ENCODE measurements at places on chromosomes 5 and 9. TPM values are rescaled to one million over a fixed set of nuclear protein-coding genes. Genes with fewer than 3 reads are reported as not detected.

DNA sequence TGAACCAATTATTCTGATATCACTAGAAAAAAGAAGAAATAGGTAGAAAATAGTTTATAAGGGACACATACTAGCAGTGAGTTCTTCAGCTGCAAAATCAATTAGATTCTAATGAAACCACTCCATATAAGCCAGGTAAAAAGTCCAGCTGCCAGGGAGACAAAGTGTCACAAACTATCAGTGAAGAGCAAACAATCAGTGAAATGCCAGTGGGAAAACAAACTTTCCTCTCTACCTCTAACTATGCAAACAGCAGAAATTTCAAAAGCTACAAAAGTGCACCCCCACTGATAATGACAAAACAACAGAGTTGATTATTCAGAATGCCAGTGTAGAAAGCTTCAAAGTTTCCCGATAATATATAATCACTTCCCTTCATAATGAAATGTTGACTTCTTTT is 637.2 kb upstream of the ITGA1 start:
- H3K27me3 ChIP-seq: no peaks in the 10 kb centered on the region
- H3K27ac ChIP-seq: no peak overlapping the region
- H3K4me1 ChIP-seq: no peaks in the 10 kb centered on the region
- DNase-seq: no peak

- H3K4me1 ChIP-seq: peaks cover 21% of the 10 kb centered on the region
- DNase-seq: no peak
- H3K27ac ChIP-seq: peak overlapping the region; percentile 70
- no peaks in the 10 kb centered on the region for H3K27me3 ChIP-seq
- no peaks in the 10 kb centered on the region for H3K36me3 ChIP-seq
Observed at GRCh38 chr5:56498759-56499395, 265.7 kb upstream of the ANKRD55 start.

- peaks cover 9% of the 10 kb centered on the region for H3K27me3 ChIP-seq
- H3K27ac ChIP-seq: no peak overlapping the region
- peak overlapping the region; percentile 41 for H3K4me3 ChIP-seq
- DNase-seq: peak; percentile 92
Observed at GRCh38 chr5:180126716-180127681, 55.4 kb upstream of the RNF130 start.

GRCh38 chr9:33867747-33868439 is 50.9 kb downstream of the UBE2R2 start:
- H3K4me3 ChIP-seq: no peak overlapping the region
- H3K27me3 ChIP-seq: no peaks in the 10 kb centered on the region
- no peak overlapping the region for H3K27ac ChIP-seq

DNA sequence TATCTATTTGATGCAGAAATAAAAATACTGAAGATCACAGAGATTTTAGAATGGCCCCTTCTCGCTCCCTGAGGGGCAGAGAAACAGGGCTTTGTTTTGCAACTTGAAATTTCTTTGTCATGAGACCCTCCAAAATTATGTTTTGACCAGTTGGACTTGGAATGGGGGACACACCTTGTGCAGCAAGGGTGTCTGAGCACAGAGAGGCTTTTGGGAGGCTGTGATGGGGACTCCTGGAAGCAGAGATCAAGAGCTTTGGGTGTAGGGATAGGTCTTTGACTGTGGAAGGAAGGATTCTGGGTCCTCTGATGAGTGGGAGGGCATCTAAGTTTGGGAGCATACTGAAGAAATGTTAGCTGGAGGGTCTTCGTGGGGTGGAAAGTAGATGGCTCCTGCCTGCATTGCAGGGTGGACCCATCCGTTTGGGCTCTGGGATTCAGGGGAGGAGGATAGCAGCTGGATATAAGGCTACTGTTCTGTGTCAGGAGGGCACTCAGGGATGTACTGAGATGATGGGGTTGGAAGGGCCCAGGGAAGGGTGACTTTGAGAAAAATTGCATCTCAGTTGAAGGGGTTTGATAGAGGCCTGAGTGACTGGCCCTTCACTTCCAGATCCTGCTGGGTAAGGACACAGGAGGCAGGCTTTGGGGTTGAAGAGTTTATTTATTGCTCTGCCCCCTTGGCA is 1.8 kb upstream of the MYORG start:
- peaks cover 34% of the 10 kb centered on the region for H3K4me1 ChIP-seq
- H3K27me3 ChIP-seq: no peaks in the 10 kb centered on the region
- H3K27ac ChIP-seq: no peak overlapping the region
- H3K4me3 ChIP-seq: no peak overlapping the region
- no peaks in the 10 kb centered on the region for H3K36me3 ChIP-seq

- no peak for DNase-seq
- no peaks in the 10 kb centered on the region for H3K27me3 ChIP-seq
- no peak overlapping the region for H3K4me3 ChIP-seq
- no peaks in the 10 kb centered on the region for H3K36me3 ChIP-seq
Observed at GRCh38 chr9:22514871-22515270, 68.2 kb downstream of the DMRTA1 start.

DNA sequence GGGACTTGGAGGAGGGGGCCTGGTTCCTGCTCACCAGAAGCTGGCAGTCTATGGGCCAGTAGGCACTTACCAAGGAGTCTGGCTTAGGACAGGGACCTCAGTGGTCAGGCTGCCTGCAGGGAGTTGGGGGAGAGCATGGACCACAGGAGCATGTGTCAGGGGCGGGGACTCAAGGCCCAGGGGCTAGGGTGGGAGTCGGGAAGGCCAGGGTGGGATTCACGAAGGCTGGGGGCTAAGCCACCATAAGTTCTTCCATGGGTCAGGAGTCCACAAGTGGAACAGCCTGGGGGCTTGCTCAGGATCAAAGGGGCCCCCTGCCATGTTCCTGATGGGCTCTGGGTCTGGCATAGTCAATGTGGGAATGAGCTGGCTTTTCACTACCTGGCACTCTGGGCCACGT is 11.5 kb upstream of the SLC25A48 start:
- no peak overlapping the region for H3K27ac ChIP-seq
- no peak overlapping the region for H3K4me3 ChIP-seq
- DNase-seq: no peak
- no peaks in the 10 kb centered on the region for H3K27me3 ChIP-seq
- H3K4me1 ChIP-seq: no peaks in the 10 kb centered on the region
- H3K36me3 ChIP-seq: no peaks in the 10 kb centered on the region

DNA sequence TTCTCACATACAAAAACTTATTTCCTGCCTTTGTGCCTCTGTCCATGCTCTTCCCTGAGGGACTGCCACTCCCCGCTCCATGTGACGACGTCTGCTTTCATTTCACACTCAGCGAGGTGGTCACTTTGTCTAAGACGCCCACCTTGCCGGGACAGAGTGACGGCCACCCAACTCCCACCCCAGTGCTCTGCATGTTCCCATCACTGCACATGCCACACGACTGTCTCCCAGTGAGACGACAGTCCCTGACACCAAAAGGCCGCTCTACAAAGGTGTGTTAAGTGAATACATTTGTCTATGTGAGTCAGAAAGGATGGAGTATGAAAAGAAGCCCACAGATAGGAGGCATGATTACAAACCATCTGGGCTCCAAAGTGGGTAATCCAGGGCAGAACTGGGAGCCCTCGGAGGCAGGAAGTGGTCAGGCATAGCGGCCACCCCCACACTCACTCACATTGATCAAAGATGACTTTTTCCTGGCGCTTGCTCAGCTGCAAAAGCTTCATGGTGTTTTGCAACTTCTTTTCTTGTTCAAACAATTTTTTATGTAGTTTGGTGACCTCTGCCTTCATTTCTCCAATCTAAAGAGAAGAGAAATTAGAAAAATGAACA is 185.8 kb downstream of the CDK5RAP2 start:
- peaks cover 70% of the 10 kb centered on the region for H3K36me3 ChIP-seq
- H3K27ac ChIP-seq: no peak overlapping the region
- H3K27me3 ChIP-seq: no peaks in the 10 kb centered on the region
- H3K4me1 ChIP-seq: peaks cover 2% of the 10 kb centered on the region
- no peak overlapping the region for H3K4me3 ChIP-seq
- no peak for DNase-seq

DNA sequence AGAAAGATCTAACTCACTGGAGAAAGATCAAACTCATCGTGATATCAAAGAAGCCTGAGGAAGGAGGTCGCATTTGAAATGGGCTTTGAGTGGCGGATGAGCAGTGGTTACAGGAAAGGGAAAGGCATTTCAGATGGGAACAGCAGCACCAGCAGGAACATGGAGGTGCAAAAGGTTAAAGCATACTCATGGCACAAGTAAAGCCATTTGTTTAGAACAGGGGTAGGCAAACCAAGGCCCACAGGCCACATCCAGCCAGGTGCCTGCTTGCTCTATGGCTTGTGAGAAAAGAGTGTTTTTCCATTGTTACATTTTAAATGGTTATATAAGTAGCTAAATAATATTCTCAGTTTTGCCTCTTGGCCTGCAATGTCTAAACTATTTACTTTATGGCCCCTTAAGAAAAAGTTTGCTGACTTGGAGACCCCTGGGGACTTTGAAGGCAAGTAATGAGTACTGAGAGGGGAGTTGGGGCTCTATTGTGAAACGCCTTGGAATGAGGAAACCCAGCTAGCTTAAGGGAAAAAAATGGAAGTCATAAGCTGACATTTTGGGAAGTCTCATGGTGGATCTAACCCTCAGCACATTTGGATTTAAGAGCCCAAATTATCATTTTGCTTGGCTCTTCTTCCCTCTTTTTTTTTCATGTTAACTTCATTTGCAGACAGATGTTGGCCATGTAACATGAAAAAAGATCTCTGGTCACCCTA is 211.1 kb downstream of the NR3C1 start:
- 0 out of 2 replicates have a peak, but pooled peaks cover 3% of the 10 kb centered on the region for H3K36me3 ChIP-seq
- no peaks in the 10 kb centered on the region for H3K27me3 ChIP-seq
- H3K4me3 ChIP-seq: no peak overlapping the region
- no peak overlapping the region for H3K27ac ChIP-seq
- H3K4me1 ChIP-seq: no peaks in the 10 kb centered on the region

- DNase-seq: no peak
- H3K4me1 ChIP-seq: no peaks in the 10 kb centered on the region
- no peak overlapping the region for H3K4me3 ChIP-seq
- H3K27ac ChIP-seq: no peak overlapping the region
Observed at GRCh38 chr5:90899014-90899604, 340.5 kb downstream of the ADGRV1 start.

DNA sequence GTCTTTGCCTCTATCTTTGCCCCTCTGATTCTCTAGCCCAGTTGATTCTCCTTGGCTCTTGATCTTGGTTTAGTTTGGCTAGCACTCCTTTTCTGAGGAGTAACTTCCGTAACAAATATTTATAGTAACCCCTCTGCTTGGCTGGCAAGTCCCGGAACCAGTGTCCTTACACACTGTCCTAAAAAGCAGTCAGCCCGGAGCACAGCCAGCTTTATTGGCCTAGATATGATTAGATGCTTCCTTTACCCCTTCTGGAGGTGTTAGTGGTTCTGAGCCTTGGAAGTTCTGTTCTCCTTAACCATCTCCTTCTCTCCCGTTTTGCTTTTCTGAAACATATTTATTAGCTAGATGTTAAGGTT is 17.0 kb upstream of the MSMP start:
- H3K36me3 ChIP-seq: no peaks in the 10 kb centered on the region
- no peak overlapping the region for H3K27ac ChIP-seq
- no peak overlapping the region for H3K4me3 ChIP-seq
- H3K4me1 ChIP-seq: peaks cover 11% of the 10 kb centered on the region

DNA sequence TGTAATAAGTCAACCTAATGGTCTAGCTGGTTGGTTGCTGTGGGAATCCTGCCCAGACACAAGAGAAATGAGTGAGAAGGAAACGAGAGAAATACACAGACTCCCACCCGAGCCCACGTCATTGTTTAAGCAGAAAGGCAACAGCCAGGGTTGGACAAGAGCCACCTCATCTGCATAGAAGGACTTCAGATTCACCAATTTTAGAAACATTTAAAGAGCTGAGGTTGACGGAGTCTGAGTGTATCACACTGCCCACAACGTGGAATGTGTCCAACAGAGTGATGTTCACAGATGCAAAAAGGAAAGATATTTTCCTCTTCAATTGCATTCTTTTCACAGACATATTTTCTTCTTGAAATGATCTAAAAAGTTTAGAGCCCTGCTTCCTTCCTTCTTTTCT is 349.5 kb downstream of the AGTPBP1 start:
- no peaks in the 10 kb centered on the region for H3K27me3 ChIP-seq
- H3K36me3 ChIP-seq: no peaks in the 10 kb centered on the region
- DNase-seq: no peak

GRCh38 chr5:32100230-32100629 is 73.9 kb downstream of the GOLPH3 start:
- DNase-seq: peak; percentile 56
- no peak overlapping the region for H3K4me3 ChIP-seq
- peaks cover 55% of the 10 kb centered on the region for H3K36me3 ChIP-seq
- H3K4me1 ChIP-seq: no peaks in the 10 kb centered on the region

- no peak overlapping the region for H3K4me3 ChIP-seq
- no peaks in the 10 kb centered on the region for H3K27me3 ChIP-seq
- H3K27ac ChIP-seq: peak overlapping the region; percentile 92
- H3K4me1 ChIP-seq: peaks cover 64% of the 10 kb centered on the region
- no peak for DNase-seq
Observed at GRCh38 chr5:150488519-150489359, 19.2 kb upstream of the NDST1 start.

GRCh38 chr5:169551146-169551545 is 32.4 kb upstream of the SPDL1 start:
- H3K27ac ChIP-seq: no peak overlapping the region
- H3K27me3 ChIP-seq: no peaks in the 10 kb centered on the region
- H3K4me3 ChIP-seq: no peak overlapping the region
- H3K36me3 ChIP-seq: no peaks in the 10 kb centered on the region
- H3K4me1 ChIP-seq: peaks cover 23% of the 10 kb centered on the region
- DNase-seq: no peak

DNA sequence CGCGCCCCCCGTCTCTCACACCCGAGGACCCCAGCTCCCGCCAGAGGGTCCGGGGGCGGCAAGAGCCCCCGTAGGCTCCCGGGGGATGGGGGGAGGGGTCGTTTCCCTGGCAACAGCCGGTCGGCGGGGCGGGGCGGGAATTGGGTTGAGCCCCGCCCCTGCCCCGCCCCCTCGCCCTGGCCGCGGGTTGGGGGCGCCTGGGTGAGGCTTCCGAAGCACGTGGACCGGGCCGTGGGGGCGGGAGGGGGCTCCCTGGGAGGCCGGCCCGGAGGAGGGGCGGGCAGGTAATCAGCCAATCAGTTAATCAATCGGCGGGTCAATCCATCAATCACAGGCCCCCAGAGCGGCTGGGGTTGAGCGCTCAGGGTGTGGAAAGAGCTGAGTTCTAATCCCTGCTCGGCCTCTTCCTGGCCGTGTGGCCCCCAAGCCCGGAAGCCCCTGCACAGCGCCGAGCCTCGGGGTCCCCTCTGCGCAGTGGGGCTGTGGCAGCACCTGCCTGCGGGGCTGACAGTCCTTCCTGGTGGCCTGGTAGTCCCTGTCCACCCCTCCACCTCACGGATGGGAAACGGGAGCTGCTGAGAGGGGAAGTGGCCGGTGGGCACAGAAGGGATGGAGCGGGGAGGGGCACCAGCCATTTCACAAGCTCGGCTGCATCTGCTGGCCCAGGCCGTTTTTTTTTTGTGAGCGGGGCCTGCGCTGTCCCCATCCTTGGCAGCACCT is 174.2 kb upstream of the IER5L start:
- H3K36me3 ChIP-seq: no peaks in the 10 kb centered on the region
- H3K27ac ChIP-seq: peak overlapping the region; percentile 83
- DNase-seq: peak; percentile 95
- peaks cover 14% of the 10 kb centered on the region for H3K4me1 ChIP-seq
- no peaks in the 10 kb centered on the region for H3K27me3 ChIP-seq

AQP3 gene
- polyA plus RNA-seq: 0.64 TPM

FAF2 gene
- 35.1 TPM for polyA plus RNA-seq

OLFML2A gene
- 4.8 TPM for polyA plus RNA-seq

ENHO gene
- 1.5 TPM for polyA plus RNA-seq

BTNL3 gene
- polyA plus RNA-seq: not detected

ANXA2R gene
- 1.7 TPM for polyA plus RNA-seq

PDE8B gene
- not detected for polyA plus RNA-seq

SLC2A8 gene
- polyA plus RNA-seq: 15.1 TPM

PCDHB5 gene
- 0.10 TPM for polyA plus RNA-seq

GABRA1 gene
- polyA plus RNA-seq: not detected

HINT1 gene
- 444 TPM for polyA plus RNA-seq

TMC1 gene
- polyA plus RNA-seq: not detected

SLC4A9 gene
- 0.02 TPM for polyA plus RNA-seq

PCDHGB1 gene
- 0.77 TPM for polyA plus RNA-seq

SEMA6A gene
- polyA plus RNA-seq: 0.29 TPM

All from SK-N-SH (cell line).